Endodermal cell (in vitro differentiated cells): ENCODE measurements at places on chromosomes 7 and 10. TPM values are rescaled to one million over a fixed set of nuclear protein-coding genes. Genes with fewer than 3 reads are reported as not detected.

Gene NRG3
- total RNA-seq = 2.3 to 5.3 TPM (median 2.9 TPM) in 3 replicates

GRCh38 chr10:121900443-121901174 lies 27.2 kb downstream of the ATE1 start:
- DNase-seq = no peak

Gene PNLIPRP2
- 0.63 to 0.78 TPM (median 0.64 TPM) in 3 replicates for total RNA-seq

- peak; percentile 91 for DNase-seq
Observed at GRCh38 chr7:106041140-106041717, 70.9 kb downstream of the SYPL1 start.

DNA sequence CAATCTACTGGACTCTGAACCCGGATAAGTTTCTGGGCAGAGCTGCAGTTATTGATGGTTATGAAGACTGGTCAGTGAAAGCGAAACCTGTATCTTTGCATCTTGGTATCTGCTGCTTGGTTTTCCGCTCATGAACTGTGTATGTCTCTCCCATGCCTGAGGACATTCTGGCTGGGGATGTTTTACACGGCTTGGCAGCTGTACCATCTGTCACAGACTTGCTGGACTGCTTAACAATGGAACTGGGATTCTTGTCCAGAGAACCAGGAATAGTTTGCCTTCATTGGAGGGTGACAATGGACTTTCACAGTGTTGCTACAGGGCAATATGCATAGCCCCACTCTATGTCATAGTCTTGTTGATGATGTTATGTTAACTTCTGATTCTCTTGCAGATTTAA lies 119.9 kb upstream of the TMEM106B start:
- DNase-seq = no peak

GRCh38 chr7:47379629-47380324 lies 202.1 kb downstream of the TNS3 start:
- DNase-seq = peak; percentile 81

Gene CPA5
- total RNA-seq = not detected in 3 replicates

Gene OR13A1
- 0.31 and 0.36 TPM in 2 replicates for total RNA-seq

DNA sequence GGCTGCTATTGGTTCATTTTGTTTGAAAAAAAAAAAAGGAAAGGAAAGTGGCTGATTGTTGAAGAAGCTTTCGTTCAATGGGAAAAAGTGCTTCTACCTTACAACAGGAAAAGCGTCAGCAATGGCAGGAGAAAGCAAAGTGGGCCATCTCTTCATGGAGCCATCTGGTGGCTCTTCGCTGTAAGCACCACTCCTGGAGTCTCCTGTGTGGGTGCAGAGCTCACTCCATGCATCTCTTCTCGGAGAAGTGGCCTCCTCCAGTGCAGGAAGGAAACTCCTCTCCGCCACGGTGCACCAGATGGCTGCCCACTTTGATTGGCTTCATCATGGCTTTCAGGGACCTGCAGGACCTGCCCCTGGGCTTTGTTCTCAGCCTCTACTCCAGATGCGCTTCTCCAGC lies 250.9 kb downstream of the PTEN start:
- peak; percentile 84 for DNase-seq

Gene HOGA1
- total RNA-seq = 0.15 and 0.43 TPM in 2 replicates

DNA sequence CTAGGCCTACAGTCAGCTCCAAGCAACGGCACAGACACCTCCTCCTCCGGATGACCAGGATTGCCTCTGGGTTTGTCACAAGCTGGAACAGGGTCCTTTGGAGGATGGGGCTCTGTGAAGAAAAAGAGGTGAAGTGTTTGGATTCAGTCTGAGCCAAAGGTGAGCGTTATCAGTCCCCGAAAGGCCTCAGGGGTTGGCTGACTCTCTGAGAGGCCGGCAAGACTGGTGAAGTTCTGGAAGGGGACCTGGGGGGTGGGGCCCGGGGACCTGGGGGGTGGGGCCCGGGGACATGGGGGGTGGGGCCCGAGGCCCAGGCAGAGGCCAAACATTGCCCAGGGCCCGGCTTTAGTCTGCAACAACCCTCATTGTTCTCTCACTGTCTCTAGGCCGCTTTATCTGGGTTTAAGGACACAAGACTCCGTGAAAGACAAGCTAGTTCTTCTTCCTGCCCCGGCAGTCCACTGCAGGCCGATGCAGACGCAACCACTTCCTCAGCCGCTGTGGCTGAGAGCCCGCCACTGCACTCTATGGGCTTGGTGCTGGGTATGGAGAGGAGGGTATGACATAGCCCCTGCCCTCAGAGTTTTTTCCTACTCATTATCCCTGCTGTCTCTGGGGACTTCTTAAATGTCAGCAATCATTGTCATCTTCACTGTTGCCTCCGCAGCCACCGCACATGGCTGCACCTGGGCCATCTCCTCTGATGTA lies 27.4 kb upstream of the PSAP start:
- peak; percentile 69 for DNase-seq

- DNase-seq = no peak
Observed at GRCh38 chr10:6170638-6171037, 32.1 kb upstream of the PFKFB3 start.

- DNase-seq = no peak
Observed at GRCh38 chr7:47939425-47940036, 8.7 kb downstream of the PKD1L1 start.

Gene CLRN3
- total RNA-seq = not detected in 3 replicates

GRCh38 chr10:102220612-102221011 lies 5.5 kb upstream of the ELOVL3 start:
- DNase-seq = no peak

Gene UTF1
- total RNA-seq = not detected in 3 replicates

Gene CCDC136
- 38.6 and 51.2 TPM in 2 replicates for total RNA-seq

Gene GOLGA7B
- 0.14 and 0.18 TPM in 2 replicates for total RNA-seq
